ENCODE measurements at places on chromosomes 7 and 10. TPM values are rescaled to one million over a fixed set of nuclear protein-coding genes. Genes with fewer than 3 reads are reported as not detected.

The NEUROD6 gene
- total RNA-seq, result not detected

The HTRA1 gene
- 99.4 TPM for total RNA-seq

The MORN4 gene
- 11.3 TPM for total RNA-seq

- H3K36me3 ChIP-seq, result no peaks in the 10 kb centered on the region
- DNase-seq, result peak; percentile 34
- H3K27me3 ChIP-seq, result no peaks in the 10 kb centered on the region
- peak overlapping the region; percentile 66 for H3K27ac ChIP-seq
- peaks cover 55% of the 10 kb centered on the region for H3K4me1 ChIP-seq
Observed at GRCh38 chr10:119211625-119212441, 4.5 kb downstream of the GRK5 start.

DNA sequence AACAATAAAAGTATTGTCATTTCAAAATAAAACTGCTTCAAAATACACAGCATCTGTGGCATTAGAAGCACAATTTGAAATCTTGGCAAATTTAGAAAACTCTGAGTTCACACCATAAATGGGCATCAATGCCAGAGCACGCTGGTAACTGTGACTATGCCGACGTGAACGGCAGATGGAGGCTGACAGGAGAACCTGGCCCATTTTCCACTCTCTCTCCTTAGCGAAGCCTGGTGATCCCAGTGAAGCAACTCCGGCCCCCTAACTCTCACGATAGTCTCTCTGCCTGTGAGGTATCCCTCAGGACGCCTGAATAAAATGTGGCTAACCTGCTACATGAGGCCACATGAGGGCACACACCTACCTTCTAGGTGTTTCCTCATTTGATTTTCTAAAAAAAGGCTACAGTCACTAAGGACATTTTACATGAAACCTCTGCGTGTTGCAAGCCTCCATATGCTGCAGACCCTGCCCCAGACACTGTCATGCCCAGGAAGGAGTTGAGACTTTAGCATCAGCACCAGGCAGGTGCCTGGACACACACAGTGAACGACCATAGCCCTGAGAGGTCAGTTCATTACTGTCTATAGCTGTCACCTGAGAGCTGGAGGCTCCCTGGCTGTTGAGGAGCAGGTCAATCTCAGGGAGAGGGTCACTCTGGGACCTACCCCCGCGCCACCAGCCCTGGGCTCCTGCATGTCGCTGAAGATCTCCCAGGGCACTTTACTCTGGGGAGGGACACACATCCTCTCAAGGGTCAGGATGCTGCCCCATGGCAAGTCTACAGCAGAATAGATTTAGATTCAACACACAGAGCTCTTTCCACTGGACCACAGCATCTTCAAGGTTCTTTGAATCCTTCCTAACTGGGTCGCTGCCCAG is 62.9 kb upstream of the CAMK2B start:
- peaks cover 29% of the 10 kb centered on the region for H3K36me3 ChIP-seq
- no peak overlapping the region for H3K4me3 ChIP-seq
- H3K4me1 ChIP-seq, result no peaks in the 10 kb centered on the region
- no peaks in the 10 kb centered on the region for H3K27me3 ChIP-seq

DNA sequence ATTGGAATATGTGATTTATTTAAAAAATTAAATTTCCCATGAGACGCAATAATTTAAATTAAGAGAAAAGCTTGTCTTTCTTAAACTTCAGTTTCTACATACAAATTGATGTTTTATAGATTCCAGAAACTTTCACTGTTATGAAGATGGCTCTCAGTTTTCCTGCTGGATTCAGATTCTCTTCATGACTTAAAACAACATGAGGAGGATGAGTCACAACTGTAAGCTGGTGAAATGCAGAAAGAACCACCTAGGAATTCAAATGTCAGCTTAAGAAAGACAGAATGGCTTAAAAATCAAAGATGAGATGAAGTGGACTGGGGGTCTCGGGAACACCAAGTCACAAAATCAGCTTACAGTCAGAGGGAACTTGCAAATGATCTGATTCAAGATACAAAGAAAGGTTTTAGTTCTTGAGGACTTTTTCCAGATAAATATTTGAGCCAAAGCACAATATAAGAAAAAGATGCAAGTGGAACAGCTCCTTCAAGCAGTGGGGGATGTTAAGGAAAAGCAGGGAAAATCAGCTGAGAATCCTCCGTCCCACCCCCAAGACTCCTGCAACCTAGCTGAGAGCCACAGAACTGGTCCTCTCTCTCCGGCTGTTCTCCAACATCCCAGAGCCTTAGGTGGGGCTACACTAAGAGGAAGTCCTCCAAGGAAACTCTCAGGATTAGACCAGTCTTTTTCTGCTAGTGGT is 279.8 kb downstream of the KCNMA1 start:
- H3K36me3 ChIP-seq, result no peaks in the 10 kb centered on the region
- no peaks in the 10 kb centered on the region for H3K27me3 ChIP-seq
- no peak for DNase-seq
- no peaks in the 10 kb centered on the region for H3K4me1 ChIP-seq

DNA sequence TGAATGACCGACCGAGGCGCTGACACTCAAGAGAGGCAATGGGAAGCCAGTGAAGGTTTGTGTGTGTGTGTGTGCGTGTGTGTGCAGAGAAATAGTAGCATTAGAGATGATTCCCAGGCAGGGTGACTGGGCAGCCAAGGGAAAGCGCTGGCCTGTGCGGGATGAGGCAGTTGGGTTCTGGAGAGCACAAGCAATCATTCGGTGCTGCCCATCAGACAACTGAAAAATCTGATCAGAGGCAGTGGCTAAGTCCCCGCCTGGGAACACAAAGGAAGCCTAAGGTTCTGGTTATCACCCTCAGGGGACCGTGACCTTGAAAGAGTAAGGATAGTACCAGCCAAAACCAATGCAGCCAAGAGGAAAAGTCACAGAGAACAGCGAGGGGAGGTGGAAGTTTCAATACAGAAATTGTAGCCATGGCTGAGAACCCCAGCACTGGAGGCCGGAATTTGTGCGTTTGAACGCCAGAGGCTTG is 868 bp upstream of the PDCD4 start:
- peak; percentile 68 for DNase-seq
- peak overlapping the region; percentile 96 for H3K27ac ChIP-seq
- no peak overlapping the region for H3K4me3 ChIP-seq
- H3K36me3 ChIP-seq, result no peaks in the 10 kb centered on the region

GRCh38 chr10:97858001-97858439 is 8.4 kb downstream of the GOLGA7B start:
- H3K4me3 ChIP-seq, result no peak overlapping the region
- no peaks in the 10 kb centered on the region for H3K4me1 ChIP-seq
- no peaks in the 10 kb centered on the region for H3K36me3 ChIP-seq
- H3K27me3 ChIP-seq, result no peaks in the 10 kb centered on the region
- DNase-seq, result no peak

DNA sequence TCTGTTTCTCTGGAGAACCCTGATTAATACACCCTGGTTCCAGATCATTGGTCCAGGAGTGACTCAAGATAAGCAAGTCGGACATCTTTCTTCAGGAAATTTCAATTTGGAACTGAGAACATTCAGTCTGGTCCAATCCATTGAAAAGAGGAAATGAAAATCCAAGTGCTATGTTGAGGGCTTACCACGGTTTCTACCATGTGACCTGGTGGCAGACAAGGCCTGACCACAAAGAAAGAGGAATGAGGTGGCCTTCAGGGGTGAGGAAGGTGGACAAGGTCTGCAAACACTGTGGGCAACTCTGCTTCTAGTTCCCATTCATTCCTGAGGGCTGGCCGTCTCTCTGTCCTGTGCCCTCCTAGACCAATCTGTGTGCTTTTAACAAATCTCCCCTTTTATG is 149.2 kb upstream of the GHITM start:
- DNase-seq, result no peak
- no peak overlapping the region for H3K27ac ChIP-seq
- H3K36me3 ChIP-seq, result no peaks in the 10 kb centered on the region
- peaks cover 9% of the 10 kb centered on the region for H3K4me1 ChIP-seq
- no peak overlapping the region for H3K4me3 ChIP-seq

GRCh38 chr7:45923290-45923689 is 2.2 kb upstream of the IGFBP3 start:
- no peak overlapping the region for H3K4me3 ChIP-seq
- DNase-seq, result peak; percentile 71
- no peaks in the 10 kb centered on the region for H3K36me3 ChIP-seq

DNA sequence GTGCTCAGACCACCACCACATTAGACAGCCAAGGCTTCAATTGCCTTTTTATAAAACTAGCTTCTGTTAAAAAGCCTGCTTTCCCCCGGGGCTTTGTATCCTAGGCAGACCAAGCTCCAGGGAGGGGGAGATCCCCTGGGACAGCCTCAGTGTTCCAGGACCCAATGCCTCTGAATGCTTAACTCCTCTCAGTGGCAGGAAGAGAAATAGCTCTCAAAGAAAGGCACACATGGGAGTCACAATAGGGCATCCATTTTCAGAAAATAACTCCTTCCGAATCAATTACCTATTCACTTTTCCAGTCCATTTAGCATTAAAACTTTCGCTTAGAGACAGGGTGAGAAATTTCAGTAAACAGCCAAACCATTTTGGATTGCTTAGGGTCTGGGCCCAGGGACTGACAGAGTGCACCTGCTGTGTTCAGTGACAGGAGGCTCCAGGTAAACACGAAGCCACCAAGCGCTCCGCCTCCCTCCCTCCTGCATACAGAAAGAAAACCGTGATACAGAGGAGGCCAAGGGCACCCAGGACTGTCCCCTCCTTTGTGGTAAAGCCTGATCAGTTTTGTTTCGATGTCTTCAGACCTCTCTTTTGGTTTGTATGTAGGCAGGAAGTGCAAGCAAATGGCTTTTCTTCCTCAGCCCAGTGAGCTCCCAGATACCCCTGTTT is 599.7 kb downstream of the KCNMA1 start:
- H3K36me3 ChIP-seq, result no peaks in the 10 kb centered on the region
- no peak overlapping the region for H3K27ac ChIP-seq
- DNase-seq, result no peak

- H3K36me3 ChIP-seq, result no peaks in the 10 kb centered on the region
- H3K27ac ChIP-seq, result no peak overlapping the region
- no peak for DNase-seq
- no peaks in the 10 kb centered on the region for H3K4me1 ChIP-seq
Observed at GRCh38 chr10:17580885-17581284, 36.3 kb downstream of the HACD1 start.
